ENCODE measurements at places on chromosomes 3 and 15.

- no peak for DNase-seq
These were observed 42.6 kb downstream of the CHD2 start for GRCh38 chr15:92942706-92943105.

DNA sequence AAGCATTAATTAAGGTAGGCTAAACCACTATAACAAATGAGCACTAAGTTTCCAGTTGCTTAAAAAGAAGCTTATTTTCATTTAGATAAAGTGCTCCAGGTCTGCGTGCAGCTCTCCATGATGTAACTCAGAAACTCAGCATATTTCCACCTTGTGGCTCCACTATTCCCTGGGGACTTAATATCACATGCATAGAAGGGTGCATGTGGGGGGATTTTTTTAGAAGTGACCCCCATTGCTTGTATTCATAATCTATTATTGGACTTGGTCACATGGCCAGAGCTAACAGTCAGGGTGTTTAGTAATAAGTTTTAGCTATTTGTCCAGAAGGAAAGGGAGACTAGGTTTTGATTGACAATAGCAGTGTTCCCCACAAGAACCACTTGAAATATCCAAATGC, 86.8 kb downstream of the TMCO5A start:
- DNase-seq: no peak

DNA sequence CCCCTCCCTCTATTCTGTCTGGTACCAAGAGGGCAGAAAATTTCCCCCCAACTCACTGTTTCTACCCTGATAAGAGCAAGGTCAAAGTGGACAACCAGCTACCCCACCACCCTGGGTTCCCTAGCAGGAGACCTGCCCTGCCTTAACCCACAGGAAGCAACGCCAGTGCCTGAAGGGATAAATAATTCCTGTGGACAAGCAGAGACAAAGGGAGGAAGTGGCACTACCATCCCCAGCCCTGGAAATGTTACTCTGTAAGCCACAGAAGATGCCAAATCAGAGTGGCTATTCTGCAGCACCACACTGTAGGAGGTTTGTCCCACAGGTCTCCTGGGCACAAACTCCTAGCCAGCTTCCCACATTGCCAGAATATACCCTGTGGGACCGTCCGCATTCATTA, 80.1 kb downstream of the DNAH12 start:
- no peak for DNase-seq

- DNase-seq: no peak
These were observed 222.3 kb upstream of the EIF1B start for GRCh38 chr3:40086890-40087883.
